ACHN (cell line): ENCODE measurements at places on chromosomes 7 and 10.

DNA sequence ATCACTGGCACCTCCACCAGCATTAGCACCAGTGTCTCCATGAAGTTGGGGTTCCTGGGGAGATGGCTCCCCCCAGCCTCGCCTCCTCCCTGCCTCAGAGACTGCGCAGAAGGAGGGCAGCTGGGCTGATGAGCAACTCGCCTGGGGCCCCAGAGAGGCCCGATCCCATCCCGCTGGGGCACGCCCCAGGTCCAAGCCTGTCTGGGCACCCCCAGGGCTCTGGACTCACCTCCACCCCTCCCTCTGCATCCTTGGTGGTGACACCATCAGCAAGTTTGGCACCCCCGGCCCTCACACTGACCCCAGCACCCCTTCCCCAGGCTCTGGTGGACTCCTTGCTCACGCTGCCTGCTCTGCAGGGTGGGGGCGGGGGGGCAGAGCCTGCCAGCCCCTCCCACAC, 89.5 kb downstream of the LHPP start:
- DNase-seq, result no peak

- DNase-seq, result no peak
Observed at GRCh38 chr7:135924302-135924701, 52.9 kb downstream of the MTPN start.

- DNase-seq, result peak; percentile 66
Observed at GRCh38 chr10:122786269-122786668, 59.4 kb downstream of the CUZD1 start.

DNA sequence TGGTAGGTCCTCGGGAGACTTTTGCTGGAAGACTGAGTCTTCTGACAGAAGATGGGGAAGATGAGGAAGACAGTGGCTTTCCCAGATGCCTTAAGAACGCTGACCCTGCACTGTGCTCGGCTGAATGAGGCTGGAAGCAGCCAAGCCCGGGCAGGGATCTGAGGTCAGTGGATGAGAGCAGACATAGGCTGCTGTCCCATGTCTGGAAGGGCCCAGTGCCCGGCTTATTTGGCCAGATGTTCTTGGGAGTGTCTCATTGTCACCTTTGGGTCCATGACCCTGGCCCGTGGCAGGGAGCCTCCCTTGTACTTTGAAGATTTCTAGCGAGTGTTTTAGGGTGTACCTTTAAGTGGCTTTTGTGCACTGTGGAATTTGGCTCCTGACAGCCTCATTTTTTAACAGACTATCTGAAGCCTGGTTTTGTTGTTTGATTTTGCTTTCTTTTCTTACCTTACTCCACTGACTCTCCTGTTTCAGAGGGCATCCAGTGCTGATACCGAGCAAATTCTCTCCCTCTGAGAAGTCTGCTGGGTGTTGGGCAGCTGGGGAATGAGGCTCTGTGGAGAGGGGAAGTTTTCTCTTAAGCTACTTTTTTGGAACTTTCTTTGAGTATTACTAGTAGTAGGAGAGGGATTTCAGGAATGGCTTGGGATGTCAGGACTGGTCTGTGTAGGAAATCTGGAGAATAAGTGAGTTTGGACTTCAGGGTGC, 61.4 kb downstream of the CREB5 start:
- no peak for DNase-seq

DNA sequence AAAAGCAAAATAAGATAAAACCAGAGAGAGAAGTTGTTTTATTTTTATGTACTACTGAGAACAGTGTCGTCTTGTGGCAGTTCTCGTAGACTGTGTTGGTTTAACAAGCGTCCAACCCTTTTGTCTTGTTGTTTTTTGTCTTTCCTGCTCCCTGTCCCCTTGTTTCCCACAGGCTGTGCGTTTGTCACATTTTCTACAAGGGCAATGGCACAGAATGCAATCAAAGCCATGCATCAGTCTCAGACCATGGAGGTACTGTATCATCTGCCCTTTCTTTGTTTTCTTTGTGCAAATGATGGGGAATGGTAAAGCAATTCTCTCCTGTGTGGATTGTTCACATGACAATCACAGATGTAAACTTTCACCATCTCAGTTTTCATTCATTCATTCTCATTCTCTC, 248.8 kb downstream of the CELF2 start:
- no peak for DNase-seq

- DNase-seq, result no peak
Observed at GRCh38 chr10:43904844-43905243, 256.2 kb upstream of the ZNF32 start.

DNA sequence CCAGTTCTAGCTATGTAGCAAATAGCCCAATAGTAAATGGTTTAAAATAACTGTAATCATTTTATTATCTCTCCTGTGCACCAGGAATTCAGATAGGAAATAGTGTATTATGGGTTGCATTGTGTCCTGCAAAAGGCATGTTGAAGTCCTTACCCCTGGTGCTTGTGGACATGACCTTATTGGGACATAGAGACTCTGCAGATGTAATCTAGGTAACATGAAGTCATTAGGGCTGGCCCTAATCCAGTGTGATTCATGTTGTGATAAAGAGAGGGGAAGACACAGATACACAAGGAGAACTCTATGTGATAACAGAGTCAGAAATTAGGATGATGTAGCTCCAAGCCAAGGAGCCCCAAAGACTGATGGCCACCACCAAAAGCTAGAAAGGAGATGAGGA, 462.8 kb downstream of the GALNT17 start:
- no peak for DNase-seq

- no peak for DNase-seq
Observed at GRCh38 chr7:80949449-80949848, 30.6 kb upstream of the SEMA3C start.

DNA sequence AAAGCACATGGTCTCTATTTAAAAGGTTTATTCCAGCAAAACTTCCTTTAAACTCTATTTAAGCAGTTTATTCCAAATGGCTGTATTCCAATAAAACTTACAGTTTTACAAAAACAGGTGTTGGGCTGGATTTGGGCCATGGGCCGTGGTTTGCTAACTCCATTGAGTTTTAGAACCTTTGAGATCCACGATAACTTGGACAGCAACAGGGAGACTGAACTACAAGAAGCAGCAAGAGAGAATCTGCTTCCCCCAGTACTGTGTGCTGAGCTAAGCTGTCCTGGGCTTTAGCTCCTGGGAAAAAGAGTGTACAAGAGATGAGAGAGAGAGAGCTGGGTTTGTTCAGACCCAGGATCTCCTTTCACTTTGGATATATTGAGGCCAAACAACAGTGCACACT, 204.0 kb upstream of the CELF2 start:
- DNase-seq, result no peak

GRCh38 chr10:93180482-93180931, 106.8 kb downstream of the CYP26A1 start:
- DNase-seq, result no peak

- DNase-seq, result peak; percentile 87
Observed at GRCh38 chr7:155598810-155599210, 45.7 kb upstream of the RBM33 start.
